ENCODE measurements at places on chromosomes 11 and 22.

DNA sequence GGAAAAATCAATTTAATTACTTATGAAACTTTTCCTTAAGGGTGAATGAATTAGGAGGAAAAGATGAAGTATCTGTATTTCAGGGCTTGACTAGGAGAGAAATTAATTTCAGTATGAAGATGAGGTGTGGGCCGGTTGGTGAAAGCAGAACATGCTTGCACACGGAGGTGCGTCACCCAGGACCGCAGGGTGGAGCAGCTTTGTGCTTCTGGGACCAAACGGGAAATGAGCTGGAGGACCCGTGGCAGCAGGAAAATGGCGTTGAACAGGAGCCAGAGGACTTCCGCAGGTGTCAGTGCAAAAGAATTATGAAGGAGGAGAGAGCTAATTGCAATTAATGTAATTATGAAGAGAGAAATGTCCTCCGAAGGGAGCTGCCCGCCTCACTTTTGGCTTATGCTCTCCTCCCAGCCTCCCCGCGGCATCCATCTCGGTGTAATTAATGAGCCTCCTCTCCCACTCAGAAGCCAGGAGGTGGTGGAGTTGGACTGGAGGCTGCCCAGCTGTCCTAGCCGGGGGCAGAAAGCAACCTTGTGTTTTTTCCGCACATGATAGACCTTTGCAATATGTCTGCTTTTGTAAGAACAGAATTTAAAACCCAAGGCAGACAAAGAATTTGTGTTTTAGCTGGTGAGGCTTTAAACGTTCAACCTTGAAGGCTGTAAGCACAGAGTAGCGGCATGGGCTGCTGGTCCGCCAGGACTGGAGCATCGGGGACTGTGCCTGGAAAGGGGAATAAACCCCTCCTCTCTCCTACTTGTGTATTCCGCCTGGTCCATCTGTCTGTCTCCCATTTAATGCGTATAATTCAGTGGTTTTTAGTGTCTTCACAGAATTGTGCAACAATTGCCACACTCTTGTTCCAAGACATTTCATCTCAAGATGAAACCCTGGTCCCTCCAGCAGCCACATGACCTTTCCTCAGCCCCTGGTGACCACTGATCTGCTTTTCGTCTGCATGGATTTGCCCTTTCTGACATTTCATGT lies 180.6 kb downstream of the TBC1D22A start:
- peak; percentile 57 for DNase-seq

DNA sequence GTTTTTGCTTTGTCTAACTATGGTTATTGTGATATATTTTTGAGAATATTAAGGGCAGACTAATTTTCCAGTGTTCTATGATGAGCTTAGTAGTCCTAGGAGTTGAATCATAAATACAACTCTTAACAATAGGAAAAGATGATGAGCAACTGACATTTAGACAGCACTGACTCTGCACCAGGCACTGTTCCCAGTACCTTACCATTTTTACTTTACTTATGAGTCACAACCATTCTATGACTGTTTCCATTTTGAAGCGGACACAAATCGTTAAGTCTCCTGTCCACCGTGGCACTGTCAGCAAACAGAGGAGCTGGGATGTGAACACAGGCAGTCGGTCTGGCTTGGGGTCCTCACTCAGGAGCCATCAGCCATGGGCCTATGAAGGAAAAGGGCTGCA lies 3.4 kb upstream of the SCGB2A2 start:
- peak; percentile 23 for DNase-seq

DNA sequence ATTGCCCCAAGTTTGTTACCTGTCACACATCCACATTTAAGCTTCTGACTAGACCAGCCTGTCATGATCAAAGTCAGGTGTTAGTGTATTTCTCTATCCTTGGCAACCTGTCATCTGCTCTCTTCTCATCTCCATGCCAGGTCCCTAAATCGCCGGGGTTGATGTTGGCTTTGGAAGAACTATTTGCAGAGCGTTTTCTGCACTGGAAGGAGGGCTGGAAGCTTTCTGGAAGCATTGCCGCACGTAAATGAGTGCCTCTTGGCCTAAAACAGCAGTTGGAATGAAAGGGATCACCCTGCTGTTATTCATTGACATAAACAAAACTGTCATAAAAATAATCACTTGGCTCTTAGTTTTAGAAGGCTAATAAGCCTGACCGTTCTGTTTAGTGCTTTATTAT lies 1.4 kb downstream of the TTC12 start:
- DNase-seq, result no peak

- DNase-seq, result no peak
Observed at GRCh38 chr11:15471048-15471894, 356.5 kb downstream of the INSC start.

DNA sequence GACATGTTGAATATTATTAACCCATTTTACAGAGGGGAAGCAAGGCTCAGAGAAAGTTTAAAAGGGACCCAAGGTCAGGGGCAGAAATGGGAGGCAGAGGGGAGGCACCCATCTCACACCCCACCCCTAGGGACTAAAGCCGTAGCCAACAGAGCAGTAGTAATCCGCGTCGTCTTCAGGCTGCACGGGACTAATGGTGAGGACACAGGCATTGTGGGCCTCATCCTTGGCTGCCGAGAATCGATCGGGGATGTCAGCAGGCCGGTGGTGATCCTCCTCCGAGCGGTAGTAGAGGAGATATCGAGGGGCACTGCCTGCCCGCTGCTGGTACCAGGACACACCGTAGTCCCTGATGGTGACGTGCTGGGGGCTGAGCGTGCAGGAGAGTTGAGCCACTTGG lies 1.5 kb downstream of the VPREB3 start:
- DNase-seq, result no peak

DNA sequence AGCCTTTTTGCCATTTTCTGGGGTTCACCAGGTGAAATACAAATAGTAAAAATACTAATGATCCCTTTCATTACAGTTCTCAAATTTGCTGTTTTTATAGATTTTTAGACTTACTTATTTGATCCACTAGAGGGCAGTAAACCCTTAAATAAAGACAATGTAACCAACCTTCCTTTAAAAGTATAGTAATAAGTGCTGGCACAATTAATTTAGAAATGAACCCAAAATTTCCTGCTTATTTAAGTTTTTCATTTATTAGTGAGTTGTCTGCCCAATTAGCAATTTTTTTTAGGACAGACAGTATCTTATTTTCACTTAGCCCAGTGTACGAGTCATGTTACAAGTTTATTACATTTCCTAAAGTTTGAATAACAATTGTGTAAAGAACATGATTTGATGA lies 4.7 kb downstream of the DDIAS start:
- DNase-seq, result peak; percentile 50

- DNase-seq, result peak; percentile 76
Observed at GRCh38 chr11:132101881-132102280, 731.5 kb downstream of the NTM start.

DNA sequence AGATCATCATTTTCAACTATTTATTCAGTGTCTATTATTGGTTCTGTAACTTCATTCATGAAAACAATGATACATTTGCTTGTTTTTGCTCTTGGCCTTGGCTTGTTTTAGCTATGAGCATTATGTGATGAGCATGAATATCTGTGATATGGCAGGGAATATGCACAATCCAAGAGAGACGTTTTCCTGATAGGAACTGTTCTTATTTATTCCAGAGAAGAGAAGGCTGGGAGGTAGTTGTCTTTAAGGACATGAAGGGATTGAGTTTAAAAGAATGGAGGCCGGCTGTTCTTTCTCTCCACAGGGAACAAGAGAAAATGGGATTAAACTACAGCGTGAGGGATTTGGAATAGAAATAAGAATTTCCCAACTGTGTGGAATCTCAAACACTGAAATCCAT lies 30.3 kb downstream of the BLID start:
- DNase-seq, result no peak

GRCh38 chr11:130163346-130164220 lies 4.0 kb downstream of the ST14 start:
- no peak for DNase-seq

All from EH (cell line).